Ovary (tissue), 10 donors: ENCODE measurements at places on chromosomes 3 and 15.

DNA sequence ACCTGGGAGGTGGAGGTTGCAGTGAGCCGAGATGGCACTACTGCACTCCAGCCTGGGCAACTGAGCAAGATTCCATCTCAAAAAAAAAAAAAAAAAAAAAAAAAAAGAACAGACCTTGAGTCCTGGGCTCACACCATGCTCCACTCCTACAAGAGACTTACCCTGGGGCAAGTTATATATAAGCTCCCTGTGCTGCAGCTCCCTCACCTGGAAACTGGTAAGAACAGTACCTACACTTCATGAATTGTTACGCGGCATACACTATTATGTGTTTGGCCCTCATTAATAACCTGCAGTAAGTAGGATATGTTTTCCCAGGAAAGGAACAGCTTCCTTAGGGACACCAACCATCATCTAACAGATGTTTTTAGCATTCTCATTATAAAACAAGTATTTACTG, 119.6 kb downstream of the FMN1 start:
- no peaks in the 10 kb centered on the region for H3K36me3 ChIP-seq
- H3K4me3 ChIP-seq = no peak overlapping the region
- H3K27me3 ChIP-seq = no peaks in the 10 kb centered on the region
- H3K4me1 ChIP-seq = no peaks in the 10 kb centered on the region

DNA sequence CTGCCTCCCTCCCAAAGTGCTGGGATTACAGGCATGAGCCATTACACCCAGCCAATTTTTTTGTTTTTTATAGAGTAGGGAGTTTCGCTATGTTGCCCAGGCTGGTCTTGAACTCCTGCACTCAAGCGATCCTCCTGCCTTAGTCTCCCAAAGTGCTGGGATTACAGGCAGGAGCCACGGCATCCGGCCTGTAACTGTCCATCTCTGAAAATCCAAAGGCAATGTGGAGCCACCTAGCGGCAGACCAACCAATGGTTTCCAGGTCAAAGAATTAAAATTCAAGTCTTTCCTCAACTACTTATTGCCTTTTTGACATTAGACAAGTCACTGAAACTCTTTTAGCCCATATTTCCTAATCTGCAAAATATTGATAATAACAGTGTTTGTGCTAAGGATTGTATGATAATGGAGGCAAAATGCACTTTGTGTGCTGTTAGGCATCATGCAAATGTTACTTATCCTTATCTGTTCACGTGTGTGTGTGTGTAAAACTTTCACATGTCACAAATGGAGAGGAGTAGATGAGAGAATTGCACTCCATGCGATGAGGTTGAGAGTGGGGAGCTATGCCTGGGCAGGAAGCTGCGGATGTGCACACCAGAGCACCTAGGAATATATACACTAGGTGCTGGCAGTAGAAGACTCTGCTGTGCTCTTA, 48.7 kb downstream of the COL8A1 start:
- no peaks in the 10 kb centered on the region for H3K4me1 ChIP-seq
- H3K36me3 ChIP-seq = no peaks in the 10 kb centered on the region
- no peak overlapping the region for H3K27ac ChIP-seq
- H3K4me3 ChIP-seq = no peak overlapping the region

GRCh38 chr3:119357190-119357589, 63.0 kb downstream of the ARHGAP31 start:
- no peak overlapping the region for H3K4me3 ChIP-seq
- peaks cover 9% of the 10 kb centered on the region for H3K4me1 ChIP-seq
- DNase-seq = no peak
- H3K27me3 ChIP-seq = no peaks in the 10 kb centered on the region

- H3K27ac ChIP-seq = no peak overlapping the region
- H3K4me3 ChIP-seq = no peak overlapping the region
- no peaks in the 10 kb centered on the region for H3K27me3 ChIP-seq
Measured at GRCh38 chr3:52520716-52521487, 12.8 kb downstream of the NT5DC2 start.

DNA sequence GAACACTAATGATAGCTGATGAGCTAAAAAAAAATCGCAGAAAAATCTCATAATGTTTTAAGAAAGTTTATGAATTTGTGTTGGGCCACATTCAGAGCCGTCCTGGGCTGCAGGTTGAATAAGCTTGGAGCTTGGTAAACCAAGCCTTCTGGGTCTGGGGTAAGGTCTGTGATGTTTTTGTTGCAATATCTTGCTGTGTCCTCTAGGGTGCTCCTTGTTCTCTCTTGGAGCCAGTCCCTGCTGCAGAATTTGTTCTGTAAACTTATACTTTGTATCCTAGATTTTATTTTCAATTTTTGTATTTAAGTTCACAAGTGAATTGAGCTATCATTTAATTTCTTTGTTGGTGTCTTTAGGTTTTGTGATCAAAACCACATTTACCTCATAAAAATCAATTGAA, 143.7 kb downstream of the NR1D2 start:
- no peak for DNase-seq
- H3K27ac ChIP-seq = no peak overlapping the region
- no peaks in the 10 kb centered on the region for H3K4me1 ChIP-seq
- H3K36me3 ChIP-seq = no peaks in the 10 kb centered on the region
- H3K4me3 ChIP-seq = no peak overlapping the region

- H3K4me1 ChIP-seq = no peaks in the 10 kb centered on the region
- no peaks in the 10 kb centered on the region for H3K27me3 ChIP-seq
- H3K27ac ChIP-seq = no peak overlapping the region
- no peak overlapping the region for H3K4me3 ChIP-seq
- DNase-seq = no peak
Measured at GRCh38 chr3:167913219-167913835, 177.8 kb downstream of the SERPINI1 start.

DNA sequence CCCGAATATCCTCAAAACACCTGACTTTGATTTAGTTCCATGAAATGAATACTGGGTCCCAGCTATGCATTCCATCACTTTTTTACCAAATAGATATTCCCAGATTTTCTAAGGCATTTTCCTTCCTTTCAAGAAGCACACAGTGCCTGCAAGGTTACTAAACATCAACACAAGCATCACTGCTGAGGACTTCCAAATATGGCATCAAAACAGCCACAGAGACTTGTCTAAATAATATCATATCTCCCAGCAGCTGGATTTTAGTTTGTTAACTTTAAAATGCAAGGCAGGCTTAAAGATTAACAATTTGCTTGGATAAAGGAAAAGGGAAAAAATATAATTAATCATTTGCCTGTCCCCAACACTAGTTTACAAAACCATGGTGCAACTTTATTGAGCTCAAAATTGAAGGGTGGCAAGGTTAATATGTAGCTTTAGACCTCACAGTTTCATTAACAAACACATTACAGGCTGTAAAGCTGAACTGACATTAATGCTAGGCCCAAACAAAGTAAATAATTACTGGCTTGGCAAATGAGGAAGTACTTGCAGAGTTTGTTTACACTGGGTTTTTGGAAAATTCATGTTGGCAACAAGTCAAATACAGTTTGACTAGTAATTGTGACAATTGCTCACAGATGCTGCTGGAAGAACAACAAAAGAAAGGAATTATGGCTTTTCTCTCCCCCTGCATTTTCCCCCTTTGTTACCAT, 401.7 kb upstream of the CDIN1 start:
- peaks cover 13% of the 10 kb centered on the region for H3K4me1 ChIP-seq
- no peaks in the 10 kb centered on the region for H3K27me3 ChIP-seq
- H3K36me3 ChIP-seq = no peaks in the 10 kb centered on the region
- DNase-seq = no peak
- H3K4me3 ChIP-seq = no peak overlapping the region
- H3K27ac ChIP-seq = no peak overlapping the region

DNA sequence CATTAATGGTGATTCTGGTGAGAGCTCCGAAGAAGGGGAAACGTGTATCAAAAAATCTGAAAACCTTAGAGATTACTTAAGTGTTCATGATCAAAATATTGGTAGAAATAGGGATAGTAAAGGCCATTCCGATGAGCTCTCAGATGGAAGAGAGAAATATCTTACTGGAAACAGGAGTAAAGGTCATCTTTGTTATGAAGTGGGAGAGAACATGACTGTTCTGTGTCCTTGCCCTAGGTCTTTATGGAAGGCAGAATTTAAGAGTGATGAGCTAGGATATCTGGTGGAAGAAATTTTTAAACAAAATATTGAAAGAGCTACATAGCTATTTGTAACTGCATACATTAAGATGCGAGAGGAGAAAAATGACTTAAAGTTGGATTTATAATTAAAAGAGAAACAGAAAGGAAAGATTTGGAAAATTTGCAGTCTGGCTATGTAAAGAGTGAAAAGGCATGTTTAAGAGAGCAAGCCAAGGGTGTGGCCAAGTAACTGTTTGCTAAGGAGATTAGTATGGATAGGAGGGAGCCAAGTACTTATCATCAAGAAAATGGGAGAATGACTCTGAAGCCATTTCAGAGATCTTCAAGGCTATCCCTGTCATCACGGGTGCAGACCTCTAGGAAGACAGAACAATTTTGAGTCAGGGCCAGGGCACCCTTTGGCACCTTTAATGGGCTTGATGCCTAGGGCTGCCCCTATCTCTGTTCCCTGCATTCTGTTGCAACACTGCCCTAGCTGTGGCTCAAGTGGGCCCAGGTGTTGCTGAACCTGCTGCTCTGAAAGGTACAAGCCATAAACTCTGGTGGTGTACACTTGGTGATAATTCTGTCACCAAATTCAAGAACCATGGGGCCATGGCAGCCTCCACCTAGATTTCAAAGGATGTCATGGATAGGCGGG, 27.3 kb downstream of the SLMAP start:
- no peaks in the 10 kb centered on the region for H3K27me3 ChIP-seq
- H3K4me3 ChIP-seq = no peak overlapping the region
- peaks cover 7% of the 10 kb centered on the region for H3K4me1 ChIP-seq
- H3K36me3 ChIP-seq = no peaks in the 10 kb centered on the region
- DNase-seq = no peak

DNA sequence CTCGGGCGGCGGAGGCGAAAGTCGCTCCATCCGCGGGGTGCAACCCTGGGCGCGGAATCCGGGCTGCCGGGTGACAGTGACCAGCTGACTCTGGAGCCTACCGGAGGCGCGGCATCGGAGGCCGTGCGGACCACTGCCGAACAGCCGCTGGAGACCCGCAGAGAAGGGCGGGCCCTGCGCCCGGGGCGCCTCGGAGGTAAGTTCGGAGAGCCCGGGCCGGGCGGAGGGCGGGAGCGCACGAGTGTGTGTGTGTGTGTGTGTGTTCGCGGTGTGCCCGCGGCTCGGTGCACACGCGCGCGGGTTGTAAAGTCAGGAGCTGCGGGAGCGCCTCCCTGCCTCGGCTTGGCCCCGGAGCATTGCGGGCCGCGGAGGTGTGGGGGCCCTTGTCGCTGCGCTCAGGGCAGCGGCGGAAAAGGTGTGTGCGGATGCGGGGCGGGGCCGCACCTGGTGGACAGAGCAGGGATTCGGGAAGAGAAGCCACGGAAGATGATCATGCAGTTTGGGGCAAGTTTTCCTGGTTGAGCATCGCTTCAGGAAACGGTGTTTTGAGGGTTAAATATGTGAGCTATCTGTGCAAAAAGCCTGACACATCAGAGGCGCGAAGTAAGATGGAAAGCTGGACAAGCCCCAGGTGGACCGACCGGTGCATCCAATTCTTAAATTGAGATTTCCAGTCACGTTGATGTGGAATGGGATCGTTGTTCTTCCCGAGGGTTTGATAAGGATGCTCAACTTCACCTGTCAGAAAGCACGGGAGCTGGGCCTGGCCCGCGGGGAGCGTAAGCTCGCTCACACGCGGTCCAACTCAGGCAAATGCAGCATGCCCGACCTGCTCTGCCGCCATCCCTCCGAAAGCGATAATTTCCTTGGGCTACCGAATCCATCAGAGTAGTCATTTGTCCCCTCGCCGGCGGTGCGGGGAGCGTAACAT, 474 bp downstream of the MINAR1 start:
- DNase-seq = no peak
- no peaks in the 10 kb centered on the region for H3K27me3 ChIP-seq
- H3K27ac ChIP-seq = no peak overlapping the region

DNA sequence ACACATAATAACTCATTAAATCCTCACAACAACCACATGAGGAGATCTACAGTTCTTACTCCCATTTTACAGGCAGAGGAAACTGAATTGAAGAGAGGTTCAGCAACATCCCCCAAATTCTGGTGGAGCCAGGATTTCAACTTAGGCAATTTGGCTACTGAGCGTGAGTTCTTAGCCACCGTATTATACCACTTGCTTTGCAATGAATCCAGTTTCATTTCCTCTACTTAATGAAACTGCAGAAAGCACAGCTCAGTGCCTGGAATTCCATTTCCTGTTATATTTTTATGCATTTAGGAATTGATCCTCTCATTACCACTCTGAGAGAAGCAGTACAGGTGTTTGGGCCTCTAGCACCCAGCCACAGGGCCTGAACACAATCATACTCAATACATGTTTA, 4.3 kb downstream of the ZNF860 start:
- no peak overlapping the region for H3K27ac ChIP-seq
- H3K4me1 ChIP-seq = no peaks in the 10 kb centered on the region
- H3K4me3 ChIP-seq = no peak overlapping the region
- no peaks in the 10 kb centered on the region for H3K27me3 ChIP-seq
- DNase-seq = no peak

- no peak for DNase-seq
- H3K27ac ChIP-seq = no peak overlapping the region
- H3K4me1 ChIP-seq = no peaks in the 10 kb centered on the region
- no peaks in the 10 kb centered on the region for H3K36me3 ChIP-seq
- no peak overlapping the region for H3K4me3 ChIP-seq
Measured at GRCh38 chr3:85007195-85008094, 48.7 kb downstream of the CADM2 start.

GRCh38 chr3:3860235-3860634, 61.0 kb downstream of the LRRN1 start:
- no peaks in the 10 kb centered on the region for H3K36me3 ChIP-seq
- DNase-seq = no peak
- no peaks in the 10 kb centered on the region for H3K27me3 ChIP-seq

- H3K4me1 ChIP-seq = no peaks in the 10 kb centered on the region
- no peak overlapping the region for H3K27ac ChIP-seq
- H3K36me3 ChIP-seq = no peaks in the 10 kb centered on the region
- no peak overlapping the region for H3K4me3 ChIP-seq
- no peaks in the 10 kb centered on the region for H3K27me3 ChIP-seq
Measured at GRCh38 chr3:10348404-10348721, 27.5 kb upstream of the SEC13 start.

- no peak overlapping the region for H3K4me3 ChIP-seq
- no peak overlapping the region for H3K27ac ChIP-seq
- no peak for DNase-seq
- H3K27me3 ChIP-seq = no peaks in the 10 kb centered on the region
- no peaks in the 10 kb centered on the region for H3K36me3 ChIP-seq
- H3K4me1 ChIP-seq = peaks cover 1% of the 10 kb centered on the region
Measured at GRCh38 chr3:174220775-174221554, 638.2 kb upstream of the NAALADL2 start.

- H3K4me1 ChIP-seq = peaks cover 3% of the 10 kb centered on the region
- H3K27me3 ChIP-seq = no peaks in the 10 kb centered on the region
- peak overlapping the region; percentile 47 for H3K4me3 ChIP-seq
- H3K27ac ChIP-seq = peak overlapping the region; percentile 96
- H3K36me3 ChIP-seq = no peaks in the 10 kb centered on the region
- peak; percentile 56 for DNase-seq
Measured at GRCh38 chr3:157174290-157174648, 14.3 kb upstream of the CCNL1 start.
